ENCODE measurements at places on chromosomes 6 and 20. TPM values are rescaled to one million over a fixed set of nuclear protein-coding genes. Genes with fewer than 3 reads are reported as not detected.
A peak's percentile ranks its signal among the peaks of the same experiment; 100 is the strongest.

GRCh38 chr6:168161371-168161750 is 82.3 kb upstream of the FRMD1 start:
- DNase-seq, result no peak

DNA sequence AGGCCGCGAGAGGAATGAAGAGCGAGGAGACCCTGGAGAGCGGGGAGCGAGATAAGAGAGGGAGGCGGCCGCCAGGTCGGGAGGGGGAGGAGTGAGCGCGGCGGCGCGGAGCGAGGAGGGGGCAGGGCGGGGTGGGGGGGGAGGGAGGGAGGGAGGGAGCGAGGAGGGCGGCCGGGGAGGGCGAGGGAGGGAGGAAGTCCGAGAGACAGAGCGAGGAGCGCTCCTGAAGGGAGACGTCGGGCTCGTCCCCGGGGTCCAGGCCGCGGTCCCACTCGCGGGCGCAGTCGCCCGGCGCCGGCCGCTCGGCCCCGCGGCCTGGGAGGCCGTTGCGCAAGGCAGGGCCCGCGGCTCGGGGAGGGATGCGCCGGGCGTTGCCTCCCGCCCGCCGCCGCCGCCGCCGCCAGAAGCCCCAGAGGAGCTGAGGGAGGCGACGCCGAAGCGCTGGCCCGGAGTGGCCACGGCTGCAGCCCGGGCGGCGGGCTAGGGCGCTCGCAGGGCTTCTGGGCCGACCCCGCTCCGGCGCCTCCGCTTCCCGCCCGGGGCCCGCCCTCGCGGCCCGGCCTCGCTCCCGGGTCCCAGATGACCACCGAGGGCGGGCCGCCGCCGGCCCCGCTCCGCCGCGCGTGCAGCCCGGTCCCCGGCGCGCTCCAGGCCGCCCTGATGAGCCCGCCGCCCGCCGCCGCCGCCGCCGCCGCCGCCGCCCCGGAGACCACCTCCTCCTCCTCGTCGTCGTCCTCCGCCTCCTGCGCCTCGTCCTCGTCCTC is at the start of gene FOXF2:
Gene FOXF2, plus strand, starts transcription at position 208 of the 764 bp plus-strand sequence. Its CDS starts 372 bp downstream, at position 580.
- DNase-seq, result peak; percentile 52

- DNase-seq, result no peak
These were observed 301.0 kb downstream of the HACE1 start for GRCh38 chr6:104558746-104559145.

- DNase-seq, result peak; percentile 69
These were observed 59.2 kb downstream of the TNFAIP3 start for GRCh38 chr6:137926207-137926731.

DNA sequence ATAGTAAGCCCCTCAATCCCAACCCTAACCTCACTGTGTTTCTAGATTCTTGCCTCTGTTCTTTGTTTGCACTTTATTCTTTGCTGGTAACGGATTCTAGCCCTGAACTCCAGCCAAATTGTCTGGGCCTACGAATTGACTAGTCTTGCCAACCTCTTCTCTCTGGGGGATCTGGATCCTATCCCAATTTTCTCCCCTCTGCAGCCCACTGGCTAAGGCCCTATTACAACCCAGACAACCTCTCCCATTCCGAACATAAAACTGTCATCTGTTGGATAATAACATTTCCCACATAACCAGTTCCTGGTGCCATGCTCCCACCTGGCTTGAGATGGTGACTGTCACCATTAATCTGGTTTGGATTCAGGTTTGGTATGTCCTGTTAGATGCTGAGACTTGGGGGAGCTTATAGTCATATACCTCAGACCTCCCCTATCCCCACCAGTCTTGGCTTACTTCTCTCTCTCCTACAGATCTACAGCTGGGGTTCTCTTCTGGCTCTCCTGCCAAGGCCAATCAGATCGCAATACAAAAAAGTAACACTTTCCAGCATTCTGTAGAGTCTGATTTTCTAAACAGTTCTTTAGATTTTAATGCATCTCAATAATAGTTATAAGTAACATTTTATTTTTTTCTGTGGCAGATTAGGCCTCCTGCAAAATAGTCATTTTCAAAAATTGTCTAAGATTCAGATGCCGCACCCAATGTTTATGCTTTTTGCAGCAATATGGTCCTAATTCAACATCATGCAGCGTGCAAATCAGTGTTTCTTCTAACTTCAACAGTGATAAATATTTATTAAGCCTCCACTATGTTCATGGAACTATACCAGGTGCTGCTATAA is 29.8 kb upstream of the AHI1 start:
- no peak for DNase-seq

DNA sequence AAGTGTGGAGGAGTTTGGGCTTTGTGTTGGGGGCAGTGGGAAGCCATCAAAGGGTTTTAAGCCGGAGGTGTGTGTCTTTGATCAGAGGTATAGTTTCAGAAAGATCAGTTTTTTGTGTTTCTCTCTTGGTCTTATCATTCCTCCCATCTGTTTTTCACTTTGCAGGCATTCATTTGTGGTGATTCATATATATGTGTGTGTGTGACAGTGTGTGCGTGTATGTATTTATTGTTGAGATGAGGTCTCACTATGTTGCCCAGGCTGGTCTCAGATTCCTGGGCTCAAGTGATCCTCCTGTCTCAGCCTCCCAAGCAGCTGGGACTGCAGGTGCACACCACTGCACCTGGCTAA is 11.1 kb upstream of the SERINC3 start:
- DNase-seq, result peak; percentile 11

Gene ATP5F1E
- 26.1 TPM for total RNA-seq

GRCh38 chr6:25219216-25219916 is 59.8 kb upstream of the CARMIL1 start:
- no peak for DNase-seq

DNA sequence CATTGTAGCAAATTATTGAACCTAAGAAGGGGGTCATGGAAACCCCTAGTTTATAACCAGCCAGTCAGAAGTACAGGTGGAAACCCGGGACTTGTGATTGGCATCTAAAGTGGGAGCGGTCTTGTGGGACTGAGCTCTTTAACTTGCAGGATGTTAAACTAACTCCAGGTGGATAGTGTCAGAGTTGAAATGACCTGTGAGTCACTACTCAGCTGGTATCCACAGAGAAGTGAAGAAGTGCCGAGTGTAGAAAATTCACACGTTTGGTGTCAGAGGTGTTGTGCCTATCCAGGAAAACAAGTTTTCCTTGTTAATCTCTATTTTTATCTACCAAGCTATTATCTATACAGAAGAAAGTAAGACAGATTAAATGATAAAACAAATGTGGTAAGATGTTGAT is 179.7 kb downstream of the ADGRG6 start:
- no peak for DNase-seq

Gene GMNN
- 130 TPM for total RNA-seq

DNA sequence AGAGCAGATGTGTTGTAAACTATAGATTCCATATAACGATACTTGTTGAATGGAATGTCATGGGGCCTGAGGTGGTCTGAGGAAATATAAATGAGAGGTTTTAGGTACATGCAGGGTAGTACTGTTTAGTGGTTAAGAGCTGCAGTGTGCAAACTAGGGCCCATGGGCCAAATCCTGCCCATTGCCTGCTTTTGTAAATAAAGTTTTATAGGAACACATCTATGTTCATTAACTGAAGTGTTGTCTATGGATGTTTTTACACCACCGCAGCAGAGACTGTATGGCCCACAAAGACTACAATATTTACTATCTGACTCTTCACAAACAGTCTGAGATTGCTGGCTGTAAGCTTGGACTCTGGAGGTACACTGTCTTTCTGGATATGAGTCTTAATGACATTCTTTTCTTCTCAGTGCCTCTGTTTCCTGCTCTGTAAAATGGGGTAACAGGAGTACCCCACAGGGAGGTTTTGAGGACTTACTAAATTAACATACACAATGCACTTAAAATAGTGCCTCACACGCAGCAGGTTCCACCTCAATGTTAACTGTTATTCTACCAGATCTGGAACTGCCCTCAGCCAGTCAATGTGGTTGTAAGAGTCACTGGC is 12.5 kb downstream of the GCM1 start:
- no peak for DNase-seq

Gene SRPK1
- total RNA-seq, result 131 TPM
